ENCODE measurements at places on chromosomes 16 and 17.
A peak's percentile ranks its signal among the peaks of the same experiment; 100 is the strongest.

- DNase-seq, result peak; percentile 50
Measured at GRCh38 chr17:58576679-58577367, 62.4 kb upstream of the MTMR4 start.

GRCh38 chr17:44807093-44807816 lies 22.8 kb downstream of the GJC1 start:
- DNase-seq, result no peak

DNA sequence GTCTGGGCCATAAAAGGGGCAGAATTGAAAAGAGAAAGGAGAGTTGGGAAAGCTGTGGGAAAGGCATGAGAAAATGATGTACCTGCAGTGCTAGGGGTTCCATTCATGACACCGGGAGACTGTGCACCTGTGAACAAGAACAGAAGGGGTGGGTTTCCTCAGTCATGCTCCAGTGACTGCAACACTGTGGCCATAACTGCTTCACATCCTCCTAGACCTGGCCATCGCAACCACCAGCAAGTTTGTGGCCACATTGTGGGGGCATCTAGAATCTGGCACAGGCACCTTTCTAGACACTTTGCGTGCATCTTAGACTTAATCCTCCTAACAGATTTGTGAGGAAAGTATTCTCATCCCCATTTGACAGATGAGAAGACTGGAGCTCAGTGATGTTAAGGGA lies 12.7 kb downstream of the GP2 start:
- DNase-seq, result no peak

GRCh38 chr16:23072769-23073549 lies 76.3 kb downstream of the USP31 start:
- no peak for DNase-seq

DNA sequence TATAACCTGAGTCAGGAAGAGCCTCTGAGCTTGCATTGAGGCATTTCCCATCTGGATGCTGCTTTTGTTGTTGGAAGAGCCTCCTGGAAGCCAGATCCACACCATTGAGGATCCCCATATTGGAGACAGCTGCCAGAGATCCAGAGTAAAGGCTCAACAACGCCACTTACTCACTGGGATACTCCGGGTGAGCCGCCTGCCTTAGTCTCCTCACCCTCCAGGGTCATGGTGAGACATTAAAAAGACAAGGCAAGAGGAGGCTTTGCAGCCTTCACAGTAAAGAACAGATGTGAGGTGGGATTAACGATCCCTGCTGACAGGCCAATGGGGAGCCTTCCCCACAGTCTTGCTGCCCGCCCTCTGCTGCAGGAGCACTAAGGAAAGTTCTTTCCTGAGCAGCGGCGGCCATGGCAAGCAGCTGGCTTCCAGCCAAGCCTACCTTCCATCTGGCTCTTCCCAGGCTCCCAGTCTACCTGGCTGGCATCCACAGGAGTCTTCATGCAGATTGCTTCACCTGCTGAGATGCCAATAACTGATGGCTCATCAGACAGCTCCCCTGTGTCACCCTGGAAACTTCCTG lies 198.5 kb downstream of the CYLD start:
- DNase-seq, result no peak

GRCh38 chr16:30946671-30947540 lies 2.0 kb upstream of the ORAI3 start:
- no peak for DNase-seq

GRCh38 chr16:35252356-35252936 lies 1793.0 kb downstream of the TP53TG3F start:
- peak; percentile 3 for DNase-seq

GRCh38 chr17:36463916-36464764 lies 22.3 kb upstream of the ZNHIT3 start:
- DNase-seq, result peak; percentile 74

- DNase-seq, result no peak
Measured at GRCh38 chr17:20997711-20998570, 44.9 kb downstream of the USP22 start.

DNA sequence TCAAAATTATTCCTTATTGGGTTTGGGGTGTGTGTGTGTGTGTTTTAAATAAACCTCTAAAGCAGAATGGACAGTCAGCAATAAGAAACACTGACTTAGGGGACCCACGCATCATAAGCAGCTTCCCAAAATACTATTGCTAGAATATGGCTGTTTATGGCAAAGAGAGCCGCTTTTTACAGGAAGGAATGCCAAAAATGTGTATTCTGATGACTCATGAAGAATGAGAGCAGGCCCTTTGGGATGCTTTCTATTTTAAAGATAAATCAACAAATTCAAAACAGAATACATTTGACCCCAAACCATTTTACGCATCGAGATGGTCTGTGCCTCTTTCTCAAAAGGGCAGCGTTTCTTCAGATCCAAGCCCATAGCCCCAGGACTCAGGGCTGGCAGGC lies 37.5 kb downstream of the ARHGAP17 start:
- DNase-seq, result peak; percentile 70

DNA sequence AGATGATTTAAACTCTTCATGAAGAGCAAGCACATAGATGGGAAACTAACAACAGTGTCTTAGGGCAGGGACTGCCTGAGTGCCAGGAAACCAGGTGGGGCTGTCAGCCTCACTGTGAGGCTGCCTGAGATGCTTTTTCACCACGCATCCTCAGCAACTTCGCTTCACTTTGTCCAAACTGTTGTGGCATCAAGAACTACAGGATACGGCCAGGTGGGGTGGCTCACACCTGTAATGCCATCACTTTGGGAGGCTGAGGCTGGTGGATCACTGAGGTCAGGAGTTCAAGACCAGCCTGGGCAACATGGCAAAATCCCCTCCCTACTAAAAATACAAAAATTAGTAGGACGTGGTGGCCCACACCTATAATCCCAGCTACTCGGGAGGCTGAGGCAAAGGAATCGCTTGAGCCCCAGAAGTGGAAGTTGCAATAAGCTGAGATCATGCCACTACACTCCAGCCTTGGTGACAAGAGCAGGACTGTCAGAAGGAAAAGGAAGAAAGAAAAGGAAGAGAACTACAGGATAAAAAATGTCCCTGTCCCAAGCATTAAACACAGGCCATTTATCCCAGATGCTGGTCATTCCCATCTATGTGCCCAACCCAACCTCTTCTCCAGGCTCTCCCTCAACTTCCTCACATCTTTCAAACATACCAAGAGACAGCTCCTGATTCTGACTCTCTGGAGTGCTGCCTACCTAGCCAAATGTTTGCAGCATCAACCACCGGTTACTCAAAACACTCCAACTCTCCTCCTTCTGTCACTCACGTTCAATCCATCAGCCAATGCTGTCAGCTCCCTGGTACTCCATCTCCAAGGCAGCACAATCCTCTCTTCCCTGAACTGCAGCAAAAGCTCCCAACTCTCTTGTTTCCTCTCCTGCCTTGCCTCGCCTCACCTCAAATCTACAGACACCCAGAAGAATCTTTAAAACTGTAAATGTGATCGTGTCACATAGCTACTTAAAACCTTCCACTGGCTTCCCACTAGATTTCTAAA lies 1.6 kb downstream of the EIF4A3 start:
- no peak for DNase-seq

DNA sequence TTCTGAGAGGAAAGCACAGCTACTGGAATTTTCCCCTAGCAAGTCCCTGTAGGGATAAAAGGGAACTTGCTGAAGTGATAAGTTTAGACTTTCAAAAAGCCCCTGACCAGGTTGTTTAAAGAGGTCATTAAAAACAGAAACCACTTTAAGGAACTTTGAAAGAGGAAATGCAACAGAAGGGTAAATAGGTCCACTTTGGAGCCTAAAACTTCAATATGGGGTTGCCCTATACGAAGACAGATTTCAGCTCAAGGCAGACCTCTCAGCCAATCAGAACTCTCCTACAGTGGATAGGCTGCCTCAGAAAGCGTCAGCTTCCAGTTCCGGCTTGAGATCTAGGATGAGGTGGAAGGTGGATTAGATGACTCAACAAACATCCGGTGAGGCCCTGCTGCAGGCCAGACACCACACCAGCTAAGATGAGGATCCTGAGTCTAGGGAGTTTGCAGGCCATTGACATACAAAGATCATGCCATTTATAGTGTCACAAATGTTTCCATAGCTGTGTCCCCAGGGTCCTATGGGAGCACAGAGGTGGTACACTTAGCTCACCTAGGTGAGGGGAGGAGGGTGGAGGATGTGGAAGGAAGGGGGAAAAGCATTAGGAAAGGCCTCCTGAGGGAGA lies 7.9 kb upstream of the MFSD6L start:
- DNase-seq, result peak; percentile 53

GRCh38 chr16:56882077-56882800 lies 17.2 kb downstream of the SLC12A3 start:
- DNase-seq, result no peak

DNA sequence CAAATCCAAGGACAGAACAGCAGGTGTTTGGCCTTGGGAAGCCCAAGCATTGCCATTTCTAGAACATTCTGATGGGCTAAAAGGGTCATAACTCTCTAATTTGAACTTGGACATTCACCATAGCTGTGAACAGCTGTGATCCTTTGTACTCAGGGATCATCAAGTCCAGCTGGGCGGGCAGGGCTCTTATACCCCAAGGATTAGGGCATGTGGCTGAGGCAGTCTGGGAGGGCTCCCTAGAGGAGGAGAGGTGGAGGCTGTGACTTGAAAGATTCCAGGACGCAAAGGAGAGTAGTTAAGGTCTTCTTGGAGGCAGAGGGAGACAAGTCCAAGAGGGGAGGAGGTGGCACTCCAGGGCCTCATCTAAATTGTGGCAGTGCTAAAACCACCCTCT lies 233.1 kb upstream of the GSE1 start:
- DNase-seq, result no peak

DNA sequence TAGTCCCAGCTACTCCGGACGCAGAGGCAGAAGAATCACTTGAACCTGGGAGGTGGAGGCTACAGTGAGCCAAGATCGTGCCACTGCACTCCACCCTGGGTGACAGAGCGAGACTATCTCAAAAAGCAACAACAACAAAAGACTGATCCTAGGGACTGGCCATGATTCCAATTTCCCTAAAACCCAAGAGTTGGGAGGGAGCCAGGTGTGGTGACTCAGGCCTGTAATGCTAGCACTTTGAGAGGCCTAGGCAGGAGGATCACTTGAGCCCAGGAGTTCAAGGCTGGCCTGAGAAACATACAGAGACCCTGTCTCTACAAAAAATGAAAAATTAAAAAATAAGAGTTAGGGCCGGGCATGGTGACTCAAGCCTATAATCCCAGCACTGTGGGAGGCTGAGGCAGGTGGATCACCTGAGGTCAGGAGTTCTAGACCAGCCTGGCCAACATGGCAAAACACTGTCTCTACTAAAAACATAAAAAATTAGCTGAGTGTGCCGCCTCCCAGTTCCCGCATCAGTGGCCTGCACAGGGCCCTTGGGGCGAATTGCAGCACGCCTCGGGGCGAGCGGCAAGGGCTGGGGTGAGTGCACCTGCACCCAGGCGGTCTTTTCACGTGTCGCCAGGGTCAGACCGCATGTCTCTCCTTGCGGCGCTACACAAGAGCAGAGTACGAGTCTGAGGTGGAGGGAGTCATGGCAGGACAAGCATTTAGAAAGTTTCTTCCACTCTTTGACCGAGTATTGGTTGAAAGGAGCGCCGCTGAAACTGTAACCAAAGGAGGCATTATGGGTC lies 40.8 kb downstream of the CDH3 start:
- no peak for DNase-seq

DNA sequence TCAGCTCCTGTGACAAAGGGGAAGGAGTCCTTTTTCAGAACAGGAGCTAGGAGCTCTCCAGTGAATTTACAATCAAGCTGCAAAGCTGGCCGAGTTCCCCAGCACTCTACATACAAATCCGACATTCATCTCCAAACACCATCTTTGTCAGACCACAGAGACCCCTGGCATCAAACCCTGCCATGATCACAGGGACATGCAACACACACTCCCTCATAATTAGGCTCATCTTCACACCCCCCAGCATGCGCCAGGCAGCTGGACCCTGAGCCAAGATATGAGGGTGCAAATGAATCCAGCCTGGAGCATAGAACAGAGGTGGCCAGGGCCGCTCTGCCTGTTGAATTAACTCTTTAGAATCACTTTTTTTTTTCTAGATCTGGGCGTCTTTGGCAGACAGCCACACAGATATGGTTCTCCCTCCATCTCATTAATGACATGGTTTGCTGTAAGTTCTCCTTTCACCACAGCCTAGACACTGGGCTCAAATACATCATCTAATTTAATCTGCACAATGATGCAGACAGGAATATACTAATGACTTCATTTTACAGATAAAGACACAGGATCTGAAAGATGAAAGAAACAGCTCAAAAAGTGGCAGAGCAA lies 366.3 kb downstream of the NPIPA8 start:
- DNase-seq, result no peak

DNA sequence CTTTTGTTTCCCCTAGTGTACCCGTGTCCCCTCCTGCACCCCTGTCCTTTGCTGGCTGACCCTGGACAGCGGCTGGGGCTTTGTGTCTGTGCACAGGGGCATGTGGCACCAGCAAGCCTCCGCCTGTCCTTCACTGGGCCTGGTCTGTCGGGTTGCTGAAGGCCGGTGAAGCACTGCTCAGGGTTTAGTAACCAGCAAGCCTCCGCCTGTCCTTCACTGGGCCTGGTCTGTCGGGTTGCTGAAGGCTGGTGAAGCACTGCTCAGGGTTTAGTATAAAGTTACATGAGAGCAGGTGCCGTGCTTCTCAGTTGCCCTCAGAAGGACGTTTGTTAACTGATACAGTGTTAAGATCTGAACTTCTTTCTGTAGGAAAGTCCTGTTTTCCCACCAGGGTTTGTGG lies 33.8 kb downstream of the DEF8 start:
- no peak for DNase-seq

Measured in amniotic epithelial cell (primary cell).